Erythroblast (primary cell): ENCODE measurements at places on chromosomes 2 and 18.

DNA sequence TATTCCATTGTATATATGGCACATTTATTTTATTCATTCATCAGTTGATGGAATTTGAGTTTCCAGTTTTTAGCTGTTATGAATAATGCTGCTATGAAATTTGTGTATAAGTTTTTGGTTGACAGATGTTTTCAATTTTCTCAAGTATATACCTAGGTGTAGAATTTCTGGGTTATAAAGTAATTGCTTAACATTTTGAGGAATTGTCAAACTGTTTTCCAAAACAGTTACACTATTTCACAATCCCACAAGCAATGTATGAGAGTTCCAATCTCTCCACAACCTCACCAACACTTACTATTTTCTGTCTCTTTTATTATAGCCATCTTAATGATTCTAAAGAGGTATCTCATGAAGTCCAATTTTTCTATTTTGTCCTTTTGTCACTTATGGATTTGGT lies 12.5 kb upstream of the WDSUB1 start:
- DNase-seq: no peak

DNA sequence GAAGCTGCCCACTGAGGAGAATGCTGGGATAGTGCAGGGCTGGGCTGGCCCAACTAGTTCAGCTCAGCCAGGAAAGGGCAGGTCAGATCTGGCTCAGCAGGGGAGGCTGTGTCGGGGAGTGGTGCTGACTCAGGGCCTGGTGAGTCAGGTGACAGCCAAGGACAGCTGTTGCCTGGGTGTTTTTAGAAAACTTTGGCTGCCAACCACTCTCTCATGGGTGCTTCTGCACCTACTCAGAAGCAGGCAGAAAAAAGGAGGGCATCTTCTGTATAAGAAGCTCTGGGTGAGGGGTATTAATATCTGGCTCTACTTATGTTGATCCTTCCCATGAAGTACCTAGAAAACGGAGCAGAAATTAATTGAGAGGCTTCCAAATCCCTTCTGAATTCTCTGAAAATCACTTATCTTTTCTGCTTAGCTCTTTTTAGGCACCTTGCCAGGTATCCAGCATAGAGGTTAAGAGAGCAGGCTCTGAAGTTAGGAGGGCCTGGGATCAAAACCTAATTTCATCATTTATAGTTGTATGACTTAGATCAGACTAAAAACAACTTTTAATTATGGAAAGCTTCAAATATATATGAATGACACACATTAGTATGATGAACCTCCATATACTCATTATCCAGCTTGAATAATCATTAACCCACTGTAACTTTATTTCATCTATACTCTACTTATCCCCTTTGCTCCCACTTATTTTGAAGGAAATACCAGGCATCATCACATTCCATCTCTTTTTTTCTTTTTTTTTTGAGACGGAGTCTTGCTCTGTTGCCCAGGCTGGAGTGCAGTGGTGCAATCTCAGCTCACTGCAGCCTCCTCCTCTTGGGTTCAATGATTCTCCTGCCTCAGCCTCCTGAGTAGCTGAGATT lies 15.5 kb upstream of the RAB10 start:
- peak; percentile 79 for DNase-seq

GRCh38 chr18:72542342-72542741 lies 1.8 kb downstream of the CBLN2 start:
- DNase-seq: no peak

DNA sequence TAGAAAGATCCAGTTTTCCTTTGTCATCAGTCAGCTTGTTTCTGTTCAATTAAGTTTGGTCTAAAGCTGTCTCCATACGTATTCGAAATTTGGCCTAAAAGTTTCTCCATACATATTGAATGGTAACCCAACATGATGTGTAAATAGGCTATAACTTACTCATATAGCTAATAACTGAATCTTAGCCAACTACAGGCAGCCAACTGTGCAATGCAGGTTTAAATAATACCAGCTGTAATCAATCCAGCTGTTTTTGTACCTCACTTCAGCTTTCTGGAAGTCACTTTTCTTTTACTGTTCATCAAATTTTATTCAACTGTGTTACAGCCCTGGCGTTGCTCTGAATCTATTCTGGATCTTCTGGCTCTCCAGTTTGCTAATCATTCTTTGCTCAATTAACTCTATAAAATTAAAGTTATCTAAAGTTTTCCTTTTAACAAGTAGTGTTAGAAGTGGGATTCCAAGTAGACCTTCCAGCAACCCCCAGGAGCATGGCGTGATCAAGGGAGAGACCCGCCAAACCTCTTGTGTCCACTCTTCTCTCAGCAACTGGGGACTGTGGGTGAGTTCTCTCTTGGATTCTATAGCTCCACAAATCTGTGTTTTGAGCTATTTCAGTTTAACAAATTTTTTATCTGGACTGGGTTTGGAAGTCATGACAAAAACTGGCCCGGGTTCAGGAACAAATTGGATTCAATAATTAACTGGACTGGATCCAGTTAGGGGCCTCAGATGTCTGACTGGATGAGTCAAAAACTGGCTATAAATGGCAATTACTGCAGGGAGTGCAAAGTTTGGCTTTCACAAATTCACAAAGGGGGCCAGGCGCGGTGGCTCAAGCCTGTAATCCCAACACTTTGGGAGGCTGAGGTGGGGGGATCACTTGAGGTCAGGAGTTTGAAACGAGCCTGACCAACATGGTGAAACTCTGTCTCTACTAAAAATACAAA lies 329.7 kb upstream of the ST6GAL2 start:
- DNase-seq: no peak

DNA sequence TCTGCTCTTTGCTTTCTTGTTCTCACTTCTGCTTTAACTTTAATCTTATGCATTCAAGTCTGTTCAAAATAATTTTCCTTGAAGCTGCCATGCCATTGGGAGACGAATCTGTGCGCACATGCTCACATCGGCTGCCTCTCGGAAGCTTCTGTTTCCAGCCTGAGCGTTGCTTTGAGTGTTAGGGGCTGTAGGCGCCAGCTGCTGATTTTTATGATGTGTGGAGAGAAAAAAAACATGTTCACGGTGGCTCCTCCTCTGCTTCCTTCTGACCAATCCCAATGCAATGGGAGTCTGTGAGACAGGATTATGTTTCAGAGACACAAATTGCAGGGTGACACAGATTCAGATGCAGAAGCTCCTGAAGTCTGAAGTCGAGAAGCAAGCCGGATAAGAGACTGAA lies at the start of gene MC4R:
Gene MC4R (minus strand): TSS at position 180 of the 400 bp plus-strand sequence. CDS start 426 bp downstream, outside the sequence.
- no peak for DNase-seq

DNA sequence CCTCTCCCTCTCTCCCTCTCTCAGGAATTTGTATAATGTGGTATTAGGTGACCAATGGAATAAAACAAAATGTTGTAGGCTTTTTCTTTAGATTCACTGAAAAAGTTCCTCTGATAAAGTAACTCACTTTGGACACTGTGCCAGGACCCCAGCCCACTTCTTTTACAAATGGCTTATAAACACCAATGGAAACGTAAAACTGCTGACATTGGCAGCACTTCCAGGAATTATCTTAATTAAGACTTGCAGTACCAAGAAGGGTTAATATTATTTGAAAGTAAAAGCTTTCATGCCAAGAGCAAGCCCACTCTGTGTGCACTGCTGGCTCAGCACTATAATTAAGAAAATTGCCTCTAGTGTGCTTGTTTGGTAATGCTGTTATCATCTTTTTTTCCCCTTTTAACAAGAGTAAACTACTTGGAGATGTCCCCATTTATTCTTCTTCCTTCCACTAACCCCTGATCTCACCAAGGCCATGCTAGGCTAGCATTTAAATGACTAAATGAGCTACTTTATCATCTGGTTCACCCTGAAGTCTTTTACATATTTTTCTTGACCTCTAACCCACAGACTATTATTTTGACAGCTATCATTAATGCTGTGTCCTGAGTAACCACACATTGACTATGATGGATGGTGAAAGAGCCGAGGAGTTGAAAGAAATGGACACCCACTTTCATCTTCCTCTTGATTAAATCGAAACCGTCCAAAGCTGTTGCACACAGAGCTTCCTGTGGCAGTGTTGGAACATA lies 232.2 kb upstream of the ETAA1 start:
- no peak for DNase-seq

DNA sequence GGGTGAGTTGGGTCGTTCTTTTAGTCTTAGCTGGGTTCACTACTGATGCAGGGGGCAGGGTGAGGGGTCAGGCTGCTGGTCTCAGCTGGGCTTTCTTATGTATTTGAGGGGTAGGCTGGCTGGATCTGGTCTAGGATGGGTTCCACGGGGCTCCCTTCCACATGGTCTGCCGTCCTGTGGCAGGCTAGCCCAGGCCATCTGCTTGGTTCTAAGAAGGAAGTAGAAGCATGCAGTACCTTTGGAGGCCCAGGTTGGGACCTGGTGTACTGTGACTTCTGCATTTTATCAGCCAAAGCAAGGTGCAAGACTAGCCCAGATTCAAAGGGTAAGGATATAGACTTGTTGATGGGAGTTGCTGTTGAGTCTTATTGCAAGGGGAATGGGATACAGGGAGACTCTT lies 35.5 kb upstream of the MGAT5 start:
- DNase-seq: no peak

GRCh38 chr2:139968588-139968987 lies 1188.4 kb upstream of the NXPH2 start:
- DNase-seq: no peak

- DNase-seq: no peak
Observed at GRCh38 chr2:158743466-158743865, 51.7 kb upstream of the DAPL1 start.

DNA sequence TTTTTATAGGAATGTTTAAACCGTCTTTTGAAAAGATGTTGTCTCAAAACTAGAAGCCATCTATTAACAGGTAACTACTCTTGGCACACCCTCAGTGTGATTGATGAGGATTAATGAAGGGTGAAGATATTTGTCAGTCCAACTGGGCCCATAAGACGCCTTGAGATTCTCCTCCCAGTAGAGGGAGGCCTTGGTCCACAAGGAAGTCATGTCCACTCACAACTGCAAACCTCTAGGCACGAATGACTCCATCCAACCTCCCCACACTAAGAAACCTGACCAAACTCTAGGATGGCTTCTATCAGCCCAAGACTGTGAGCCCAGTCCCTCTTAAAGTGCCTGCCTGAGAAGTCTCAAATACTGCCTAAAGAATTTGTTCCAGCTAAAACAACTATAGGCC lies 19.2 kb upstream of the GRP start:
- peak; percentile 21 for DNase-seq

DNA sequence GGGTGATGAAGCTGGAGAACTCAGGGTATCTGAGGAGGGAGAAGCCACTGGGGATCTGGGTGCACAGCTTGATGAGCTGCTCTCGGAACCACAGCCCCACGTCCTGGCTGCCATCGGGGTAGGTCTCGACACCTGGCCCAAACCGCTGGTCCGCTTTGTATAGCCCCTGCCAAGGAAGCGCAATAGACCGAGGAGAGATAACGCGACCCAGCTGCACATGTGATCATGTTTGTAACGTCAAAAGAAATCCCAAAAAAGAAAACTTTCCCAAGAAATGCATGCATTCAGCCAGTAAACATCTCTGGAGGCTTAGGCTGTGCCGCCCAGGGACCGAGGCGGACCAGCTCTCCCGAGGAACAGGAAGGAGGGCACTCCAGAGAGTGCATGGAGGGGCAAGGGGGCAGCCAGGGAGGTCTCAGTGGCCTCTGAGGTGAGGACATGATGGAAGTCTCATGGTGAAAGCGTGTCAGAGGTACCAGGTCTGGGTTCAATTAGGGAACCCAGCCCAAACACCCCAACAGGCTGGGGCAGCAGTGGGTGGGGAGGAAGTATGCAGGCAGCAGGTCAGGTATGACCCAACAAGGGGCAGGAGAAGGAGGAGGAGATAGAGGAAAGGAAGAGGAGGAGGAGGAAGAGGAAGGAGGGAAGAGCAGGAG lies 28.3 kb downstream of the ANKMY1 start:
- DNase-seq: no peak

DNA sequence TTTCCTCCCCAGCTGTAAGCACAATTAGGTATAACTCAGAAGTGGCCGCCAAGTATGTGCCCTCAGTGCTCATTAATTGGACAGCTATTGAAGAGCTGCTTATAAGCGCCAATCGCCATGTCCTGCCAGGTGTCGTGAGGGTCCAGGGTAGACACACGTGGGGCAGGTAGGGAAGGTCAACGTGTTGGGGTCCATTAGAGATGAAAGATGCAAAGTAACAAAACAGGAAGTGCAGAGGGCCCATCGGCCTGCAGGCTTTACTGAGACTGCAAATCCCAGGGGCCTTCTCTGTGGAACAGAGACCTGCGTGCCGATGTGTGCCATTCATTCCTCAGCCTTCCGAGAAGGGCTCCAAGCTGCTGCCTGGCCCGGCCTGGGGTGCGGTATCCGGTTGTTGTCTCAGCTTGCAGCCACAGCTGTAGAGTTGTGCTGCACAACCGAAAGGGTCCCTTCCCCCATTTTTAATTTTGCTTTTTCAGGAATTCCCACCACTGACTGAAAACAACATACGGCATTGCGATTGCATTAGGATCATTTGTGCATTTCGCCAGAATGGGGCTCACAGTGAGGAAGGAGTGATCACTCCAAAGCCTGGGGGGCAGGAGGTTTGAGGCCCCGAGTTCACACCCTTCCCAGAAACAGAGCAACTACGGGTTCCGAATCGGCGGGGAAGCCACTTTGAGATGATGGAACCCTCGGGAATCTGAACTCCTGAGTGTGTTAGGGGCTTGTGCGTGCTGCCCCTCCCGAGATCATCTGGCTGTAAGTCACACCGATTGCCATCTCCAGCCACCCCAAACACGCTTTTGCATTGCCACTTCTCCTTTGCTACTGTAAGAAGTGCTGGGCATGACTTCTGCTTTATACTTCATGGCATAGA lies 94.3 kb downstream of the TSHZ1 start:
- no peak for DNase-seq

DNA sequence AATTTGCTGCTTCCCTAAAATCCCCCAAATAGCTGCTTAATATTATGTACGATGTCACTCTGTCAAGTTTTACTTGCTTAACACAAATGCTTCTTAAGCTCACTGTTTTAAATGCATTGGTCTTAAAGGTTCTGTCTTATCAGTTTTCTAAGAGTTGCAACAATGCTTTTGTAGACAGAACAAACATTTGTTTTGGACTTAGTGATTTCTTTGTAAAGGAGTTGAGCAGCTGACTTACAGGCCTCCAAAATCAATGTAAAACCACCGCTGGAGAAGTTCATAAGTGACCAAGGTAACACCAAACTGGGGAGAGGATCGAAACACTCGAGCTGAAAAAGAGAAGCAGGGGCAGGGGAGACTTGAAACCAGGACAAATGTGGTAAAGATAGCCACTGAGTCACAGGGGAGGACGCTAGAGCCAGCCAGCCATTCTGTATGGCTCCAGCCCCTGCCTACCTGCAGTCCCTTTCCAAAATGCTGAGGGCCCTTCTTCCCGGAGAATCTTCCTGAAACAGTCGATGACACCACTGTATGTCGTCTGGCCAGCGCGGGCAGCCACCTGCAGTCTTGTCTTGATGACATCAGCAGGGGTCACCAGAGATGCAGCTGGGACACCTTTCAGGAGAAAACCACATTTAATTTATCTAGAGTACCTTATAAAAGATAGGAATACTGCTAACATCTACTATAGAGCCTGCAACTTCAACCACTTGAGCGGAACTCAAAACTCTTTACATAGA lies 100.2 kb downstream of the DYNC1I2 start:
- peak; percentile 10 for DNase-seq

DNA sequence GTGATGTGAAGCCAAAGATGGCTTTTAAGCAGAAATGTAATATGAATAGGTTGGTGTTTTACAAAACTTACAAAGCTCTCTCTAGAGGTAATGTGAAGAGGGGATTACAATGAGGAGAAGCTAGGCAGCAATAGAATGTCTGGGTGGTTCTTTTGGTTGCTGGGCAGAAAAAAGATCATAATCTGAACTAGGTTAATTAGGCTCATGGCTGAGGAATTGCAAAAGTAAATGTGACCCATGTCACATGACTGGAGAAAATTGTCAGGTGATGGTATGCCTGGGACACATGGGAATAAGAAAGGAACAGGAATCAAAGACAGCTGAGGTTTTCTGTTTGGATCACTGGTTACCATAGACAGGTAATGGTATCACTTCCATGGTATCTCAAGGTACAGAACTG lies 7.5 kb upstream of the RIT2 start:
- no peak for DNase-seq
